Stimulated activated CD8-positive, alpha-beta memory T cell treated with anti-CD3 and anti-CD28 coated beads, Interleukin-4, amount 100 ng/mL, for 1 hour (primary cell): ENCODE measurements at places on chromosomes 4 and X.

GRCh38 chr4:173482330-173482931, 47.6 kb downstream of the HAND2 start:
- no peak for DNase-seq

DNA sequence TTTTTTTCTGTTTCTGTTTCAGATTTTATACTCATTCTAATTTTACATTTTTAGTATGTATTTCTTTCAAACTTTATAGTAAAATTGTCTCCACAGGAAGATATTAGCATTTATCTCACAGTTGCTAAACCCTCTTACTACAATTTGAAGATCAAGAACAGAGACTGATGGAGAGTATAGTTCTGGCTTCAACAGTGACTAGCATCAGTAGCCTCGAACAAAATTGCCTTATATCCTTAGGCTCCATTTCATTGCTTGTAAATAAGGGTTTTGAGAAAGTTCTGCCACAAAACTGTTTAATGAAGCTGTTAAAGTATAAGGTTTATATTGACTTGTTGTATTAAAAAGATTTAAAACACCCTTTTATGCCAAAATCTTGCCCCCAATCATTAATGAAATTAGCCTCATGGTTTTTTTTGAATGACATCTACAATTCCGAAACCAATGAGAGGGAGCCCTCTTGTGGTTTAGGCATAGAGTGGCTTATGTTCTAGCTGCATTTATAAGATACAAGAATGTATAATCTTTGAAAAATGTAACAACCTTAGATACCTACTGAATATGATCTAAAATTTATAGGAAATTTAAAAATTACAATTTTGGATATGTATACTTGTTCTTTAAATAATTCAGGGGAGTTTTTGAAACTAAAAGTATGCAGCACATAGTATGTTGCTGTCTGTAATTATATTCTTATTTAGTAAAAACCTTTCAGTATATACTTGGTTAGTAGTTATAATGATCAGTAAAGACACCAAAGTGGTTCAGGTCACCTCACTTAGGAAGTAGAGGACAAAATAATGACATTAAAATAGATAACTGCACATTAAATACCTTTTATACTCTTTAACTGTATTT, 109.8 kb upstream of the HPGD start:
- DNase-seq = no peak

GRCh38 chr4:20219521-20219920, 32.2 kb upstream of the SLIT2 start:
- no peak for DNase-seq

DNA sequence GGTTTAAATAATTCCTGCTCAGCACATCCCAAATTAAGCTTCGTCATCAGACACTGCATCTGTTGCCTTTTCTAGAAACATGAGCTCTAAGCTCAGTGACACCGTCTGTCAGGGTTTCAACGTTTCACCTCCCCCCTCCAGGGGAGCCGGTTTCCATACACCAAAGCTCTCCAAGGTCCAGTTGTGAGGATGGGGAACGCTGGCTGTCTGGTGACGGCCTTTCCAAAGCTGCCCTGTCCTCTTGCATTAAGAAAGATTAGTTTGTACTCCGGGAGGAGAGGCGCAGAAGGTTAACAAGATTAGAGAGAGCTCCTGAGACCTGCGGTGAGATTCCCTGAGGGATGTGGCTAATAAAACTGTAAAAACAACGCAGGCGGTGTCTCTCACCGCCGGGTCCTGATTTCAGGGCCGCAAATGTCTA, 43.2 kb downstream of the ASMT start:
- no peak for DNase-seq

DNA sequence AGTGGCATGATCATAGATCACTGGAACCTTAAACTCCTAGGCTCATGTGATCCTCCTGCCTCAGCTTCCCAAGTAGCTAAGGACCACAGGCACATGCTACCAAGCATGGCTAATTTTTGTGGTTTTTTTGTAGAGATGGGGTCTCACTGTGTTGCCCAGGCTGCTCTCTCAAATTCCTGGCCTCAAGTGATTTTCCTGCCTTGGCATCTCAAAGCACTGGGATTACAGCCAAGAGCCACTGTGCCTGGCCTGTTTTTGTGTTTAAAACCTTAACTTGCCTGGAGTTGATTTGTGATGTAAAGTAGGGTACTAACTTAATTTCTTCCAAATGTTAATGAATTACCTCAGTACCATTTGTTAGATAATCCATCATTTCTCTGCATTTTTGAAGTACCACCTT, 22.3 kb downstream of the DLG3 start:
- DNase-seq = no peak

DNA sequence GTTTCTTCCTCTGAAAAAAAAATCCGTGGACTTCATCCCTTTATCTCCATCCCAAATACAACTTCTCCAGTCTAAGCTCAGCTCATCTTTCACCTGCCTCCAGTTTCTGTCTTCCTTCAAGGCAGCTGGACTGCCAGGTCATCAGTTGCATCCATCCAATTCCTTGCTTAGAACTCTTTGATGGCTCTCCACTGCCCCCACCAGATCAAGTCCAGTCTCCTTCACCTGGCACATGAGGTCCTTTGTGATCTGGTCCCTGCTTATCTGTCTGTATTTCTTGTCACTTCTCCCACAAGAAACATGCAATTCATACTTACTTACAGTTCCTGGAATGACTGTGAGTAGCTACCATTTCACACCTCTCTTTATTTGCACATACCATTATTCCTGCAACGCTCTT, 33.8 kb downstream of the OTUD6A start:
- DNase-seq = no peak

DNA sequence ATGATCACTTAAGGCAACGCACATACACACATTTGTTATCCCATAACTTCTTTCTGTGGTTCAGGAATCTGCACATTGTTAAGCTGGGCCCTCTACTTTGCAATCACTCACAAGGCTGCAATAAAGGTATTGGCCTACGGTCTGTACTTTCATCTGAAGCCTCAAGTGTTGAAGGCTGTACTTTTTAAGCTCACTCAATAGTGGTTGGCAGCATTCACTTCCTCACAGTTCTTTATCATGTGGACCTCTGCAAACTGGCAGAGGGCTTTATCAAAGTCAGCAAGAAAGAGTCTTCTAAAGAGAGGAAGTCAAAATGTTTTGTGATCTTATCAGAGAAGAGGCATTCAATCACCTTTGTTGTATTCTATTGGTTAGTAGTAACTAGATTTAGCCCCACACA, 301.4 kb upstream of the EPHA5 start:
- no peak for DNase-seq

DNA sequence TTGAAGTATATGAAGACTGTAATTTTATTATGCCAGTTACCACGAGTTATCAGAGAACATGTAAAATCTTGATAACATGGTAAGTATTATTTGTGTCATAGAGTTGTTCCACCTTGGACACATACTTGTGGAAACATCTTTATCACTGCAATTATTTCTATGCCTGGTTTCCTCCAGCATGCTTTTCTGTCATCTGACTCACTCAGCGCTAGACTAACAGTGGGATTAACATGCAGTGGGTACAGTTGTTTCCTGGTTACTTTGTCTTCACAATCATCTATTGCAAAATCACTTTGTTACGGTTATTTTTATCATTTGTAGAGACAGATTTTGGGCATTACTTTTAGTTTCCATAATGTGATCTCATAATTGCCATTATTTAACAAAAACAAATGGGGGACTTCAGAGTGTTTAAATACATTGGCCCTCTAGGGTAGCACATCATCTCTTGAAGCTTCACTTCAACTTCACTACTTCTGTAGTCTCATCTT, at the start of gene STATH:
STATH (plus strand) TSS at position 441 of the 491 bp plus-strand sequence. CDS start 2,472 bp downstream, outside the sequence.
- DNase-seq = no peak

DNA sequence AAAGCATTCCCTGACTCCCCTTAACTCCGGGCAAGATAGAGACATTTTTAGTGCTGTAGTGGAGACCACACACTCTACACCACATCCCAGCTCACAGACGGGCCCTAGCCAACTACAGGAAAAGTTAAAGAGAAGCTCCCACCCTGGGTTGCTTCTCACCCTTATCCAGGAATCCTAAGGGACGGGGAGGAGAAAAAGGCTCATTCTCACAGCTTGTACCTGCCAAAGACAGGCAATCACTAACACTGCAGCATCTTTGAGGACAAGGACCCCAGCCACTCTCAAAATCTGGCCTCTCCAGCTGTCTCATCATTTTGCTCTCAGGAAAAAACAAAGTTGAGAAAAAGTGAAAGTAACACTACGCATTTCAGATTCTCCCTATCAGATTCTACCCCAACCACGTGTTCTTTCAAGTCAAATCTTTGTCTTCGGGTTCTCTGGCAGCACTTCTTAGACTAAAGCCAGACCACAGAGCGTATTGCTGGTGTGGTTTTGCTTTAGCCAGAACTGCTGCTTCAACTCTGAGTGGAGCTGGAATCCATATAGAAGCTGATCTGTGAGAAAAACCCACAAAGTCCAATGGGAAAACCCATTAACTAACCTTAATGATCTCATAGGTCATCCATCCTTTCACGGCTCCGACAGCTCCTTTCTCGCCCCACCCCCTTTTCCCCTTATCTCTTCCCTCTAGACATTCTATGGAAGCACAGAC, 605.9 kb upstream of the DIPK2B start:
- DNase-seq = no peak

- DNase-seq = no peak
Measured at GRCh38 chr4:114900934-114901333, 212.5 kb downstream of the NDST4 start.

DNA sequence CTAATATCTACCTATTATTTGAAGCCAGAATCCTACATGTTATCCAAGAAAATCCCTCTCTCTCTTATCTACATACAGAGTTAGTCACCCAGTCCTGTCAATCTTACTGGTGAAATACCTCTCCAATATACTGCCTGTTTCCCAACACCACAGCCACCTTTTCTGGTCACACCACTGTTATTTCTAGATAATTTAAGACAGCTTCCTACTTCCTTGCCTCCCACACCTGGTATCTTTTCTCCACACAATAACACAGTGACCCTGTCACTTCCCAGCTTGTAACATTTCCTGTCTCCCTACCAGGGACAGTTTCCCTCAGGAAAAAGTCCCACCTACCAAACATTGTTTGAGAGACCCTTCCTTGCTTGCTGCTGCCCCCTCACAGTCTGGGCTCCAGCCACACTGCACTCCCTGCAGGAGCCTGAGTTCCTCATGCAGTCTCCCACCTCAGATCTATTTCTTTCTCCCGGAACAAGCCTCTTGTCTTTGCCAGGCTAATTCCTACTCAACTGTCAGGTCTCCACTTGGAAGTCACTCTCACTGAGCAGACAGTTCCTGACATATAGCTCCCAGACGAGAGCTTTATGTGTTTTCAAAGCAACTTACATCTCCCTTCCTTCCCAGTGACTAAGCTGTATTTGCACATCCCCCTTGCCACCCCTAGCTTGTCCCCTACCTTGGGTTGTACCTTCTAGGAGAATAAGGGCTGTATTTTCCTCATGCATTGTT, 73.6 kb upstream of the QRFPR start:
- DNase-seq = no peak

DNA sequence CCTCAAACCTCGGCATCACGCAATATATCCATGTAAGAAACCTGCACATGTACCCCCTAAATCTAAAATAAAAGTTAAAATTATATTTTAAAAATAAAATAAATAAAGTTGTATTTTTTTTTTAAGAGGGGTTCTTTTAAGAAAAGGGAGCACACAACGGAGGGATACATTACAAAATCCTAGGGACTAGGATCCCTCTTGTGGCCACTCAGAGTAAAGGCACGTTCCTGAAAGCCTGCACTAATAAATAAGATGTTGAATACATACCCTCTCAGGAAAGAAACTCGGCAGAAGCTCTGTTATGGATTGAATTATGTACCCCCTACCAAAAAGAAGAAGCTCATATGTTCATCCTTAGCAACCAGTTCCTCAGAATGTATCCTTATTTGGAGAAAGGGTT, 50.9 kb upstream of the PRDX4 start:
- no peak for DNase-seq

- no peak for DNase-seq
Measured at GRCh38 chrX:72271091-72271788, 5.8 kb downstream of the RPS4X start.

GRCh38 chr4:48271626-48272025, 2.0 kb upstream of the TEC start:
- no peak for DNase-seq

DNA sequence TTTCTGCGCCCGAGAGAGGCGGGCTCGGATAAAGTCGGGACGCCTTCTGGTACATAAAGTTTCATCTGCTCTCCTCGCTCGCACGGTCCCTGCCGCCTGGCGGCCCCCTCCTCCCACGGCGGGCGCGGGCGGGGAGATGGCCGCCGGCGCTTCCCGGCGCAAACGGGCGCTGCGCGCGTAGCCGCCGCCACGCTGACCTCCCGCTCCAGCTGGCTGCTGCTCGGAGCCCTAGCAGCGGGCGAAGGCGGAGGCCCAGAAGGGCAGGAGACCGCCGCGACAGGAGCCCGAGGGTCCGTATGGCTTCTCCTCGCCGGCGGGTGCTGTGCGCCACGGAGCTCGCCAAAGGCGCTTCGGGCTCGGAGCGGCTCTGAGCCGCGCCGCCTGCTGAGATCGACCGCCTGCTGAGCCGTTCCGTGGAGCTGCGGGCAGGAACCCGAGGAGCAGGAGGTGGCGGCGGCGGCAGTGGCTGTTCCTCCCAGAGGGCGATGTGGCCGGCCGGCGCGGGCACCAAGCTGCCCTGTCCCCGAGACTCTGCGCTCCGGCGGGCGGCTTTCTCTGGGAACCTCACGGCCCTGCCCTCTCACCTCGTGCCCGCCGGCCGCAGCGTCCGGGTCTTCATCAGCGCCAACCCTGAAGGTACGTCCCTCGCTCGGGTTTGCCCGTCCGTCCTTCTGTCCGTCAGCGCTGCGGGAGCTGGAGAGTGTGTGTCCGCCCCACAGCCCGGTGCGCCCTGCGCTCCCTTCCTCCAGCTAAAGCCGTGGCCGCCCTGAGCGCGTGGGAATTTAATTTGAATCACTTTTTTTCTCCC, at the start of gene NWD2:
NWD2 (plus strand) TSS at position 161 of the 808 bp plus-strand sequence; CDS start at position 486, 325 bp downstream.
- no peak for DNase-seq

DNA sequence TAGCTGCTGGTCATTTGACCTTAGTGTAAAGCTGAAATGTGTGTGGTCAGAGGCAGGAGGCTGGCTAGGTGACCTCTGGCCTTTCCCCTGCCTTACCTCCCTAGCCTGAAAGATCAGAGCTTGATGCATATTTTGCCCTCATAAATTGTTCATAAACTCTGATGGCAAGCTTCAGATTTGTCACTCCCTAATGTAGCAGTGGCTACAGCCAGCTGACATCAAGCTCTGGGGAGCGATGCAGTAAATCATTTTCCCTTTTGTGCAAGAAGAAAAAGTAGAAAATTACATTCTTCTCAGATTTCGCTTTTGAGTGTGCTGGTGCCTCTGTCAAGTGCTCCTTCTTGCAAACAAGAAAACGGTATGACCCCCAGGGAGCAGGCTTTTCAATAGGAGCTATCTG, 87.7 kb upstream of the MAGEA4 start:
- no peak for DNase-seq

DNA sequence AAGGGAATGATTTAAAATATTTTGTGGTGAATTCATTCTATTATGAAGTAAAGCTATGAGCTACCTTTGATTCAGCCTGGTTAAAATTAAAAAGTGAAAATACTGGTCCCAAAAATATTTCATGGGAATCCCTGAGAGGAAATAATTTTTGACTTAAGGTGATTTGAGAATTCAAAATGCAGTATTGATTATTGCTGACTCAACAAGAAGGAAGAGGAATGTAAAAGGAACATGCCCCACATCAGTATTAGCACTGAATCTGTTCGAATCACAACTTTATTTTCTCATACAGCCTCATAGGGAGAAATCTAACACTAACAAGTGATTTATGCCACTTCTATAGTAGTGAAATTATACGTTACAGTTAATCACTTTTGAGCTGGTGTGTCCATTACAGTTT, 27.7 kb downstream of the EIF2S3 start:
- no peak for DNase-seq

GRCh38 chrX:106612393-106612763, 600 bp downstream of the RADX start:
- no peak for DNase-seq

- DNase-seq = no peak
Measured at GRCh38 chrX:24692305-24692704, 1.4 kb upstream of the POLA1 start.
